ENCODE measurements at places on chromosomes 6 and 20.

GRCh38 chr20:33282991-33283555 lies at the start of gene BPIFB1:
TSS of gene BPIFB1 (plus strand) at chr20:33283214. CDS start at chr20:33286074, 2,860 bp downstream.
- DNase-seq: no peak

DNA sequence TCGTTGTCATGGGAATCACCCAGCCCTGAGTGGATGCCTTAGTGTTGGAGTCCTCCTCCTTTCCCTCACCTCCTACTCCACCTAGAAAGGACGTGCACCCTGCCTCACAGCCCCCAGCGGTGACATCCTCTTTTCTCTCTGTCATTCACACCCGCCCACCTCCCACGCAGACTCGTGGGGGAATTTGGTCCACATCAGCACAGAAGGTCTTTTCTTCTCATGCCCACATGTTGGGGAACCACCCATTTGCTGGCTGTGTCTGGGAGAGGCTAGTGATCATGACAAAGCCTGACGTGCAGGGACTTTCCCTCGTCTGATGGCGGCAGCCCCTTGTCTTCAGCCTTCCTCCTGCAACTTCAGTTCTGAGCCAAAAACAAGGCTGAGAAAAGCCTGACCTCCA lies 96.0 kb upstream of the CNKSR3 start:
- peak; percentile 93 for DNase-seq

GRCh38 chr6:164344801-164345291 lies 930.3 kb downstream of the QKI start:
- DNase-seq: no peak

DNA sequence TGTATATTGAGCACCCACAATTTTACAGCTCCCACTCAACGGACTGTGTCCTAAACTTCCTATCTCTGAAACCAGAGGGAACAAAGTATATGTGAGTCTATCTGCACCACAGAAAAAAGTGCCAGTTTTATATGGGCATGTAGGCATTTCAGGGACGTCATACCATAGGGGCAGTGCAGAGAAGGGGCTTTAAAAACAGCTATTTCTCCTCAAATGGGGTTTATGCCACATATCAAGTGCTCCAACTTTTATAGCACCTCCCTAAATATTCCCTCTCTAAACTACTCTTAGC lies 28.9 kb upstream of the ASF1A start:
- no peak for DNase-seq

- DNase-seq: no peak
These were observed 30.5 kb upstream of the PHACTR3 start for GRCh38 chr20:59573837-59574236.

DNA sequence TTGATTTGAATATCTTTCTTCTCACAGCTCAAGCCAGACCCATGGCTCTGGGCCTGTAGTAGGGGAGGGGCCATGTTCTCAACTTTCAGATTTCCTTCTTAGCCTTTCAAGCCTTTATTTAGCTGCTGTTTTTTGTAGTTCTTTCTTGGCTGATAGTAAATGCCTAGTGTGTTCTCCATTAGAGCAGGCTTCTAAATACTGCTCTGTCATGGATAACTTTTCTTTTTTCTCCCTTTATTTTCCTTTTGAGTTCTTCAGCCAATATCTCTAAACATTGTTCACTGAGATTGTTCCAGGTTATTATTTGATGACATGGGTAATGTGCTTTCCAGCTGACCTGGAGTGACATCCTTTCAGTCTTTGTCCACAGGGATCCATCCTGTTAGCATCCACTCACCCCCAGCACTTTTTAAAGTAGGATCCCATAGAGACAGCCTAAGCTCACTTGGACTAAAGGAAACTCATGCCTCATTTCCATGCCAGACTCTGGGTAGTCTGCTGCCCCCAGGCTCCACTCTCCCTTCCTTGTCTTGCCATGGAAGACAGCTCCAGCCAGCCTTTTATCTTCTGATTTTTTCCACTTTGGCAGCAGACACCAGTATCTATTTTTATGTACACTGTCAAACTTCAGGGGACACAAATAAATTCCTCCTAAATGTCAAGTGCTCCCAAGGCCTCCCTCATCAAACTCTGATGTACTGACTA lies 645.6 kb downstream of the RNF144B start:
- no peak for DNase-seq

DNA sequence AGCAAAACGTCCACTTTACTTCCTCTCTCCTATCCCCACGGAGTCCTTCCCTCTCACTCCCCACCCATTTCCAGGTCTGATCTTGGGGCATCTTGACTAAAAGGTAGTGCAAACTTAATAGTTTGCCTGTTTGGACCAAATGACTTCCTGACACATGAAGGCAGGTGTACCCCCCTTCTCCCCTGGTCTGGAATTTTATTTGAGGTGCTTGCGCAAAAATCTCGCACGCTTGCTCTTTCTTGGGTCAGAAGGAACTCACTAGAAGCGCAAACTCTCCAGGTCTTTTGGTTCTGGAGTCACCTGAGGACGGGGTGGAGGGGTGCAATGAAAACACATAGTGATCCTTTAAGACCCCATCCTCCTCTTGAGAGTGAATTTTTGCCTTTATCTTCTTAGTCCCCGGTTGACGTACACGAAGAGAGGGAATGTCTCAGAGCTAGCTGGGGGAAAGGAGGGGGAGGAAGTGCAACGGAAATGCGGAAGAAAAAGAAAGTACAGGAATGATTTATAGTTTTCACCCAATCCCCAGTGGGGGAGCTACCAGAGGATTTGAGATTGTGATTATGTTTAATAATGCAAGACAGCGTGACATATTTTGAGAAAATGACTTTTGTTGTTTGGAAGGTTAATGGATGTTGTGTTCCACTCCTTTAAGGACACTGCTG lies 4.9 kb downstream of the ADGRB3 start:
- DNase-seq: no peak

DNA sequence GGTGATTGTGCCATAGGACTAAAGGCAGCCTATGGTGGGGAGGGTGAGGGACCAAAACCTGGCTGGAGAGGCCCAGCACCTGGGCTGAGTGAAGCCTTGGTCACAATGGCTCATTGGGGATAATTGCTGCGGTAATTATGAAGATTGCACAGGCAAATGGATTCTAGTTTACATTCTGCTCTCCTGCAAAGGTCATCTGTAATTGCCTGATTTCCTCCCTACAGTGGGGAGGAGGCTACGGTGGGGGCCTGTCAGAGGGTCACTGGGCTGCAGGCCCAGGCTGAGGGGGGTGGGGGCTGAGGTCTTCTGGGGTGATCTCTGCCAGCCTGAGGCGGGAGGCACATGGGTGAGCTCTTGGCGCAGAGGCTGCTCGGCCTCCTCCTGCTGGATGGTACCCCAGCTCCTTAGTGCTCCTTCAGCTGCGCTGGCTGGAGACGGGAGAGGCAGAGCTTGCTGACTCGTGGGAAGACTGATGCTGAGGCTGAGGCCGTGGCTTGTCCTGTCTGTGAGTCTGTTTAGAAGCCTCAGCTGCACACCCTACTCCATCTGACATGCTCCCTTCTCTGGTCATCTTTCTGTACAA lies 30.3 kb downstream of the PACSIN1 start:
- no peak for DNase-seq

GRCh38 chr6:125022391-125022989 lies 60.3 kb downstream of the RNF217 start:
- no peak for DNase-seq

- DNase-seq: no peak
These were observed 987 bp downstream of the TMEM181 start for GRCh38 chr6:158560836-158561320.

- DNase-seq: no peak
These were observed 64.4 kb downstream of the PTPN1 start for GRCh38 chr20:50574586-50574985.

- no peak for DNase-seq
These were observed 2.0 kb downstream of the PI3 start for GRCh38 chr20:45176526-45177267.

DNA sequence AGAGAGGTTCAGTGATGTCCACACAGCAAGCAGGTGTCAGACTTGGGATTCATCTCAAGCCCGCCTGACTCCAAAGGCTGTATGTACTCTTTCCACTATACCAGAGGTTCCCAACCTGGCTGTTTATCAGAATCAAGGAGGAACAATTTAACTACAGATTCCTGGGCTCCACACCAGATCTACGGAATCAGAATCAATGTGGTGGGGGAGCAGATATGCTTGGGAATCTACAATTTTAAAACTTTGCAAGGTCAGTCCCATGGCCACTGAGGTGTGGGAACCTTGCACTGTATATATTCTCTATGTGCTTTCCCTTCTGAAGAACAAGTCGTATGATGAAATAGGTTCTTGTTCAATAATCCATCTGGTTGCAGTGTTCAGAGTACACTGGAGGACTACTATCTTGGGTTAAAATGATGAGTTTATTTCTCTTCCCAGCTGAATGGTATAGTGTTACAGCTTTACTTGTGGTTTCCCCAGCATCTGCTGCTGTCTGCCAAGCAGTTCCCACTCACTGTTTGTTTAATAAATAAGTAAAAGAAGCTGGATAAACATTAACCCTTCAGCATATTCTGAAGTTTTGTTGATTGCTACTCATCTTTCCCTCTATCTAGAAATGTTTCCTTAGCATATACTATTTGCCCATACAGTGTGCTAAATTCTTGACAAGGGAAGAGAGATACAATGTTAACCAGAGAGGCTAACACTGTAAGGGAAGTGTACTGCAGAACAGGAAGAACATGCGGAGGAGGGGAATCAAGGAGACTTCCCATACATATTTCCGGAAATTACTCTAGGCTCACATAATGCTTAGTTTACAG lies 9.9 kb downstream of the TTI1 start:
- DNase-seq: no peak
